PC-3 (cell line): ENCODE measurements at places on chromosomes 1 and 21.

DNA sequence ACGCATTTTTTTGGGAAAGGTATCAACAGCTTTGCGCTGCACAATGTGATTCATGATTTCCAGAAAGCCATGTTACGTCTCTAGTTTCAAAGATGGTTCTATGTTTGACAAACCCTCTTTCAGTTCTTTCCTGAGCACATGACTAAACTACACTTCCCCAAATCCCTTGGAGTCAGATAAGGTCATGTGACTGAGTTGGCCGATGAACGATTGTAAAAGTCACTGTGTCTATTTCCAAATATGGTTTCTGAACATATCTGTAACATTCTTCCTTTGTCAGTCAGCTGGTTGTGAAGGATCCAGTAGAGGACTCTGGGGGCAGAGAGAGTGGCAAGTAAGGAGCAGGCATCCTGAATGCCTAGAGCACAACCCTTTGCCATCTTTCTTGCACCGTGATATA lies 35.4 kb downstream of the TMPRSS15 start:
- no peaks in the 10 kb centered on the region for H3K4me1 ChIP-seq
- no peak for DNase-seq
- H3K4me3 ChIP-seq, result no peak overlapping the region
- H3K27ac ChIP-seq, result no peak overlapping the region

DNA sequence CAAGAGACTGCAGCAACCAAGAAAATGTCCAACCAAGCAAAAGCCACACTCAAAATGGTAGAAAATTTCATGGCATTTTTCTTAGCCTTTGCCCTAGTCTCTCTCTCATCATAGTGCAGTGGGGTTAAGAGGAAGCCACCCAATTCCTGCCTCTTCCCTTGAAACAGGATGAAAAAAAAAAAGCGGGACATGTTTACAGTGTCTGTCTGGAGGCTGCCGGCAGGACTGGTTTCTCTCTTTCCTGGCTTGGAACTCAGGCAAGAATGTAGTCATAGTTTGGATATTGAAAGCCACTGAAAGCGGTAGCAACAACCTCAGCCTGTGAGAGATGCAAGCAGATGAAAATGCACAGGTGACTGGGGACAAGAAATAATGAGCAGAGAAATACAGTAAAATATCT lies 13.3 kb upstream of the TNFSF18 start:
- H3K4me3 ChIP-seq, result no peak overlapping the region
- no peaks in the 10 kb centered on the region for H3K36me3 ChIP-seq
- no peak overlapping the region for H3K27ac ChIP-seq
- DNase-seq, result peak; percentile 92
- H3K27me3 ChIP-seq, result no peaks in the 10 kb centered on the region

DNA sequence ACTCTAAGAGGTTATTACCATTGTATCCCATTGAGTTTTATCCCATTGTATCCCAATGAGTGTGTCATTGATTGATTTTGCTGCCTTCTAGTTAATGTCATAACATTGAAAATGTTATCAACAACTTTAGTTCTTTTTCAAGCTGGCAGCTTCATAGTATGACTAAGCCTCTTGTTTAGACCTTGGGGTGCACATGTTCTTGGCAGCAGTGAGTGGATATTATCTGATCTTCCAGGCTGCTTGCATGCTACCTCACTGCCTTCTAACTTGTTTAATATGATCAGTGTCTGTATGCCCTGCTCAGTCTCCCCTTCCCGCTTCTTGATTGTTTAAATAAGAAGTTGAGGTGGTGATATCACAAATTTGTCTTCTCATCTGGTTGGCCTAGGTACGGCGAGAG lies 24.6 kb downstream of the NTPCR start:
- H3K4me3 ChIP-seq, result no peak overlapping the region
- DNase-seq, result no peak
- no peak overlapping the region for H3K27ac ChIP-seq

DNA sequence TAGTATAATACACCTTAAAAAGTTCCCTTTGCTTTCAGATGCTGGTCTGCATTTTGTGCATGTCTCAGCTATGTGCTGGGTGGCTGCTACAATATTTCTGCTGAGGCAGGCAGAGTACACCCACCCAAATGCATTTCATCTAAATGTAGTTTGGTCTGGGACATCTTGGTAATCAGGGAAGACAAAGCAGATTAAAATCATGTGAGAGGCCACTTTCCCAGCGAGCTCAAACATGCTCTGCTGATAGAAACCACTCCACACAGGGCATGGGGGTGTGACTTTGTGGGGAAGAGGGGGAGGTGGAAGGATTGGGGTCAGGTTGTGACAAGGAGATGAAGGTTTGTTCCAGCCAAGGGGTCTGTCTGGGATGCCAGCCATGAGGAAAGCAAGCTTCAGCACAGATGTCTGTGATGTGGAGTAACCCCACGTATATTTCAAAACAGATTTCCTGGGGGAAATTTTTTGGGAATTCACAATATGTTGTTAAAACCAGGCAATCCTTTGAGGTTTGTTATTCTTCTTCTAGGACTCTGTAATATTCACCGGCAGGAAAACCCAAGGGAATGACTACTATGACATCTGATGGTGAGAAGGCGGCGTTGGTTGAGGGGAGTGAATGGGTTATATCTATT lies 255.1 kb upstream of the FGGY start:
- peaks cover 17% of the 10 kb centered on the region for H3K4me1 ChIP-seq
- no peaks in the 10 kb centered on the region for H3K27me3 ChIP-seq
- DNase-seq, result no peak
- H3K36me3 ChIP-seq, result no peaks in the 10 kb centered on the region
- no peak overlapping the region for H3K27ac ChIP-seq

DNA sequence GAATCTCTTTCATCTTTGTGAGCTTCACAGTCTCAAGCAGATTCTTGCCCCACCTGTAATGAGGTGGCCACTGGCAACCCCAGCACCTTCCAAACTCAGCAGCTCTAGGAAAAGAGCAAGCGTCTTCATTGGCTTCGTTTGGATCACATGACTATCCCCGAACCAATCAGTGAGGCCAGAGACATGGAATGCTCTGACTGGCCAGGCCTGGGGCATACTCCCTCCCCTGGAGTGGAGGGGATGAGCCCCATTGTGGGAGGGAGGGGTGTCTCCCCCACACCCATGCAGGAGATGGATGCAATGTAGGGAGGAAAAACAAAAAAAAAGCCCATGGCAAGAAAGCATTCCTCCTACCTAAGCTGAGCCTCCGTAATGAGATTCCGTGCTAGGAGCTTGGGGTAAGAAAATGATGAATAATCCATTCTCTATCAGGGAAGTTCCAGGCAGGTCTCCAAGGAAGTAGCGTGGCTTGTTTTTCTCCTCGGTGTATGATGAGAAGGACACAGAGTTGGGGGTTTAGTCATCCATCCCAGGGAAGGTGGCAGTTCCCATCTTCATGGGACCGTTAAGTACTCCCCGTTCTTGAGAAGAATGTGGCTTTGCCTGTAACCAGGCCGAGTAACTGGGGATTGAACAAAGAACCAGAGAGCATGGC lies 32.7 kb downstream of the FHAD1 start:
- no peak overlapping the region for H3K4me3 ChIP-seq
- peaks cover 15% of the 10 kb centered on the region for H3K4me1 ChIP-seq
